Stimulated activated CD4-positive, alpha-beta T cell treated with anti-CD3 and anti-CD28 coated beads, Interleukin-1b, Interleukin-23, amount 100 ng/mL, for 1 hour (primary cell): ENCODE measurements at places on chromosomes 5 and 9.

DNA sequence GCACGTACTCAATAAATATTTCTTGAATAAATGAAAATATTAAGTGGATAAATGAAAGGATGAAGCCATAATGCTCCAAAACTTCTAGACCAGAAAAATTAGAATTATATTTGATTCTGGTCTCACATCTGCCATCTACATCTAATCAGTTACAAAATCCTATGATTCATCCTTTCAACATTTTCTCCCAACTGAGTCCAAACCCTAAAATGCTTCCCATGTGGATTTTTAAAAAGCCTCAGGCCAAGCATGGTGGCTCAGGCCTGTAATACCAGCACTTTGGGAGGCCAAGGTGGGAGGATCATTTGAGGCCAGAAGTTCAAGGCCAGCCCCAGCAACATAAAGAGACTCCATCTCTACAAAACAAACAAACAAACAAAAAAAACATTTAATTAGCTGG lies 31.6 kb upstream of the FST start:
- DNase-seq, result no peak

- no peak for DNase-seq
Measured at GRCh38 chr5:58828258-58828657, 245.4 kb downstream of the RAB3C start.

DNA sequence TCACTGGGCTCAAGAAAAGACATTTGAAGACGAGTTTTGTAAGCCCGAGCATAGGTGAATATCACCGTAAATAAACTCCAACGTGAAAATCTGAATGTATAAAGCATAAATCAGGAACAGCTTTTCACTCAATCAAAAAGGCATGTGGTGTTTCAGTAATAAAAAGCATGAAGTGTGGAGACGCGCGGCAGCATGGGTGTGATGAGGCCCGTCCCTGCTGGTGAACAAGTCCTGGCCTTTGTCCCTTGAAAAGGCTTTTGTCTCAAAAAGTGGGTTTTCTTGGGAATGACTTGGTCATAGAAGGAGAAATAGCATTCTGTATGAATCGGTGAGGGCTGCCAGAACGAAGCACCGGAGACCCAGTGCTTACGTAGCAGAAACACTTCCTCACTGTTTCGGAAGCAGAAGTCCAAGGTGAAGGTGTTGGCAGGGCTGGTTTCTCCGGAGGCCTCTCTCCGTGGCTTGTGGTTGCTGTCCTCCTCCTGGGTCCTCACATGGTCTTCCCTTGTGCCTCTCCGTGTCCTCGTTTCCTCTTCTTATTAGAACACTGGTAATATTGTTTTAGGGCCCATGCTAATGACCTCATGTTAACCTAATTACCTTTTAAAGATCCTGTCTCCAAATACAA lies 24.9 kb downstream of the ROPN1L start:
- no peak for DNase-seq

GRCh38 chr9:124444166-124444565 lies 6.1 kb upstream of the ADGRD2 start:
- no peak for DNase-seq

GRCh38 chr9:124698265-124698664 lies 72.8 kb downstream of the NR6A1 start:
- no peak for DNase-seq

GRCh38 chr5:91925249-91925648 lies 542.1 kb upstream of the ARRDC3 start:
- no peak for DNase-seq

DNA sequence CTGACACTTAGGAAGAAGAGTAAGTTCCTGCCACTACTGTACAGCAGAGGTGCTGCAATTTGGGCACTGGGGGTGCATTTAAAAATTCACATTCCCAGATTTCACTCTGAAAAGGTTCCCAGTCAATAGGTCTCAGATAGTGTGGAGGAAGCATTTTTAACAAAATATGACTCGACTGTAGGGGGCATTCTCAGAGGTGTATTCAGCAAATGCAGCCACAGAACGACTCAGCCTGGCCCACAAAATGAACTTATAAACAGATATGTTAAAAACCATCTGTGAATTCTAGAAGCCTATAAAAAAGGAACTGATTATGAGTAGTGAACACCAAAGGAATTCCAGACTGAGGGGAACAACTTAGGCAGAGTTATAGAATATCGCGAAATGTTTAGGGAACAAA lies 31.1 kb downstream of the MLLT3 start:
- no peak for DNase-seq

GRCh38 chr9:119224431-119224830 lies 144.8 kb downstream of the BRINP1 start:
- no peak for DNase-seq

GRCh38 chr5:96026406-96027041 lies 64.9 kb upstream of the ELL2 start:
- DNase-seq, result no peak

DNA sequence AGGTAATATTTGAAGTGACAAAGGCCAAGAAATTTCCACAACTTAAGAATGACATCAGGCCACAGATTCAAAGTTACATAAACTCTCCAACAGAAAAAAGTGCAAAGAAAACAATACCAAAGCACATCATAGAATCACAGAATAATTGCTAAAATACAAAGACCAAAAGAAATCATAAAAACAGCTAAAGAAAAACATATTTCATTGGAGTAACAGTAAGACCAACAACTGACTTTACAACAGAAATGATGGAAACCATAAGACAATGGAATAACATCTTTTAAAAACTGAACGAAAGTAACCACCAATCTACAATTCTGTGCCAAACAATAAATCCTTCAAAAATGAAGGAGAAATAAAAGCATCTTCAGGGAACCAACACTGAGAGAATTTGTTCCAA lies 38.3 kb downstream of the ZDHHC21 start:
- DNase-seq, result no peak

GRCh38 chr5:10689391-10690081 lies 71.5 kb downstream of the DAP start:
- DNase-seq, result no peak

DNA sequence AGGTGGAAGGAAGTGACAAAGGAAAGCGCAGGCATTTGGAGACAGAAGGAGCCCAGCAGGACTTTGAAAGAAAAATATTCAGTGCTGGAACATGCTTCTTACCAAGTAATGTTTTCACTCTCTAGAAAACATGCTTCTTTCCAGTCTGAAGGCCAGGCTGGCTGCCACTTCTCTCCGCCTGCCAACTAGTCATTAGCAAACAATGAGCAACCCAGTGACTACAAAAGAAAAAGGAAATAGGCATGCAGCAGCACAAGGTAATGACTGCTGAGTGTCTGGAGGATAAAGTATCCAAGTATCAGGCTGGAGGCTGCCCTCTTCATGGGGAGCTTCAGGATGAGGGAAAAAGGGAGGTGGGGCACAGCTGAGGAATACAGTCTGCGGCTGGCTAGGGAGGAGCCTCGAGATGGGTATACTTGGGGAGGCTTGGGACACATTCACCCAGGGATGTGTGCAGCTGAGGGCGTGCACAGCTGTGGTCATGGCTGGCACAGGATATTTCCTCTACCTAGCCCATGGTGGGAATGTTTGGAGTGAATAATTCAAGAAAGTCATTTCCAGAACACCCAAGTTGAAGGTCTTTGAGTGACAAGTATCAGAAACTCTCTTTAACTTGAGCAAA lies 161.5 kb upstream of the KIF2A start:
- DNase-seq, result no peak

DNA sequence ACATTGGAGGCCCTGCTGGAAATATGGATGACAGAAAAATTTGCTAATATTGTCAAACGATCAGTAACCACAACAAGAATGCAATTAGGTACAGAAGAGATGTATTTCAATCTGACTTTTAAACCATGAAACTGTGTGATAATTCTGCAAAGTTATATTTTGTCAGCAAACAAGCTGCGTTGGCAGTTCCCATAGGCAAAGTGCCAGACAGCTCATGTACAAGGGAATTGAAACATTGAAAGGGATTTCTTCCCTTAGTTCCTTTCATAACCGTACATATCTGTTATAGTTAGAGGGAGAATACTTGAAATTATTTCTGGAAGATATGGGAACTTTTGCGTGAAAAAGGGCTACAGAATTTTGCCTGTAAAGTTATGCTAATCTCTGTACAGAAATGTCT lies 419.4 kb upstream of the PTGER4 start:
- DNase-seq, result no peak

DNA sequence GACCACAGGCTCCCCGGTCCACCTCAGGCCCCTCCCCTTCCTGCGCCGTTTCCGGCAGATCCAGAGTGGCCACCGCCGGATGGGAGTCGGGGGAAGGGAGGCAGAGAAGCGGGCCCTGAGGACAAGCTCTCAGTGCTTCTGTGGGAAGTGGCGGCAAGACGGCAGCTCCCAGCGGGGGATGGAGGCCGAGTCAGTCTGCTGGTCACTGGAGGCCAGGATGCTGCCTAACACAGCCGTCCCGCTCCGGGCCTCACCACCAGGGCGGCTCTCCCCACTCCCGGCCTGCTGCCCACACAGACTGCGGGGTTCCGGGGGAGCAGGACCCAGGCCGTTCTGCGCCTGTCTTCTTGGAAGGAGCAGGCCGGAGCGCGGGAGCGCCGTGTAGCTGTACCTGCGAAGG lies 31.4 kb downstream of the FXN start:
- DNase-seq, result no peak

- no peak for DNase-seq
Measured at GRCh38 chr5:171483551-171484135, 64.2 kb downstream of the FGF18 start.

GRCh38 chr5:36743891-36744772 lies 132.4 kb upstream of the NIPBL start:
- DNase-seq, result no peak

DNA sequence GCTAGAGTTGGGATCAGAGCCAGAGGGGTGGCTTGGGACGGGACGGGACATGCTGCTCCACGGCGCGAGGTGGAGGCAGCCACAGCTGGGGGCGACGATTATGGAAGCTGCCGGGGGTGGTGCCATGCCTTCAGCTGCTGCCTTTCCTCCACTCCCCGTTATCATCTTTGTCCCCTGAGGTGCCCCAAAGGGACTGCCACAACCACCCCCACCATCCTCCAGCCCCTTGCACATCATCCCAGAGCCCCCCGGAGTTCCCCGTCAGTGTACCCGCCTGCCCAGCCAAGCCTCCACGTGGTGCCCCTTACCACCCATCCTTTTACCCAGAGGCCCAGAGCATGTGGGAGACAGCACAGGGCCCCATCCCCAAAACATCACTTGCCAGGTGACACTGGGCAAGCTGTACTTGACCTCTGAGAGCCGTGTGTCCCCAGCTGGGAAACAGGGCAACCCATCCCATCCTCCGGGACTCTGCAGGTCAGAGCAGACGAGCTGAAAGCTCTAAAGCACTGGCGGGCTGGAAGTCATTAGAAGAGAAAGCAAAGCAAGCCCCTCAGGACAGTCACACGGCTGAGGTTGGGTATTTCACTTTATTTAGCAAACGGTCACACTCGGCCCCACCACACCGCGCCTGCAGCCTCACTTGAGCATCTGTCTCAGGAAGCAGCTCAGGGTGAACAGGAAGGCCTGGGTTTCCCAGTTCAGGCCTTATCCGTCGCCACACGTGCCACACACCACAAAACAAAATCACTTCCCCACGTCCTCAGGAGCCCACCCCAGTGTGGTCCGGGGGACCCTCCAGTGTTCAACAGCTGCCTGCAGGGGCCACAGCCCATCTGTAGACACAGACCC lies 19.5 kb upstream of the MXD3 start:
- DNase-seq, result no peak

DNA sequence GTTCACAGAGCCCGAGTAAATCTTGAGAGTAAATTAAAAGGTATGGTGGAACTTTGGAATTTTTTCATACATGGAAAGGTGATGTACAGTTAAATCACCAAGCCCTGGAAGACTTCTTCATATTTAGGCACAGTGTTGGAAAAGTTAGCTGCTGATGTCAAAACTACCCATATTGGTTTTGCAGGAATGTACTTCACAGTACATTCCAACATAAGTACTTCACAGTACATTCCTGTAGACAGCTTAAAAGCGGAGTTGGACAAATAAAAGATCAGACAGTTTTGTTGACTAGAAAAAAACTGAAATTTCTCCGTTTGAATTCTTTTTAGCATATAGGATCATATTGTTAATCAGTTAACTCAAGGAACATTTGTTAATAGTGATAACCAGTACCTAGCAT lies 1.8 kb downstream of the RANBP17 start:
- no peak for DNase-seq
